CD4-positive, alpha-beta T cell (primary cell): ENCODE measurements at places on chromosomes 6 and 20.
A peak's percentile ranks its signal among the peaks of the same experiment; 100 is the strongest.

GRCh38 chr20:49916146-49917002, 1.0 kb upstream of the SPATA2 start:
- no peak for DNase-seq

DNA sequence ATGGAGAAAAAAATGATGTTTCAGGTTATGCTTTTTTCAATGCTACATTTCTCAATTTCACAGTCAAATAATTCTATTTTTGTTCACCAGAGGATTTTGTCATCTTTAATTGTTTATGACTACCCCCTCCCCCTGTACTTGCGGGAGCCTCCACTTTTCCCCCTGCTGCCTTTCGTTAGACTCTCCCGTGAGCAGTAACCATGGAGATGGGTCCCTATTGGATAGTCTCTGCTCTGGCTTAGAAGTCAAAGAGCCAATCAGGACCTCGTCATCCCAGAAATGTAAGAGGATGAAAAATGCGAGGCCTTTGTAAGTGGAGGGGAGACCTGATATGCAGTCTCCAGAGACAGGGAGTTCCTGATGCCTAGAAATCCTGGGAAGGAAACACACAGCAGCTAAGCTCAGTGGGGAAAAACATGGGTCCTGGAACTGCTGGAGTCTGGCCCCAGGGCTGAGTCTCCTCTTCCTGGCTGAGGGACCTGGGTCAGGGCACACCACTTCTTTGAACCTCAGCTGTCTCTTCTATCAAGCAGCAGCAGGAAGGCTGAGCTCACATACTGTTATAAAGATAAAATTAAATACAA, 298.7 kb downstream of the TSHZ2 start:
- no peak for DNase-seq

DNA sequence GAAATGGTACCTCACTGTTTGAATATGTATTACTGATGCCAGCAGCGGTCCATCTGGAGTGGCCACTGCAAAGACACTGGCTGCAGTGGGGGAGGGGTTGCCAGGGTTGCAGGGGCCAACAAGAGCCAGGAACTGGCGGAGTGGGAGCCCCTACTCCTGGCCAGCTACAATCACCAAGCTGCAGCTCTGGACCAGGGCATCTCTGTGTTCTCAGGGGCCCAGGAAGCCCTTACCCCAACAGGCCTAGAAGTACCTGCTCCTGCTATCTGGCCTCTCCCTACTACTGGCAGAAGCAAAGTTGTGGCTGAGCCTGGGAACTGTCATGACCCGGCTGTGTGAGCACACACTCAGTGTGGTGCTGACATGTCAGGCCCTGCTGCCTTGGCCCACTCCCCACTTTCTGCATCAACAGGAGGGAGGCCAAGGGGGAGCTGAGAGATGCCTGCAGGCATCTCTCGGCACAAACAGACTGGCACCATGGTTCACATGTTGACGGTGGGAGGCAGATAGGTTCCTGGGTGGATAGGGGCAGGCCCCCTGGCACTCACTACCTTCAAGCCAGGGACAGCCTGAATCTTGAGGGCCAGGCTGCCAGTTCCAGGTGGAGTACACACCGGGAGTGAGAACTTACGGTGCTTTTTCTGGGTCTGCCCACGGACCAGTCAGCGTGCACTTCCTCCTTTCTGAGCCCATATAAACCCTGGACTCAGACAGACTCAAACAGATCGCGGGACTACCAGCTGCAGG, 1188.0 kb downstream of the GRIK2 start:
- peak; percentile 4 for DNase-seq

DNA sequence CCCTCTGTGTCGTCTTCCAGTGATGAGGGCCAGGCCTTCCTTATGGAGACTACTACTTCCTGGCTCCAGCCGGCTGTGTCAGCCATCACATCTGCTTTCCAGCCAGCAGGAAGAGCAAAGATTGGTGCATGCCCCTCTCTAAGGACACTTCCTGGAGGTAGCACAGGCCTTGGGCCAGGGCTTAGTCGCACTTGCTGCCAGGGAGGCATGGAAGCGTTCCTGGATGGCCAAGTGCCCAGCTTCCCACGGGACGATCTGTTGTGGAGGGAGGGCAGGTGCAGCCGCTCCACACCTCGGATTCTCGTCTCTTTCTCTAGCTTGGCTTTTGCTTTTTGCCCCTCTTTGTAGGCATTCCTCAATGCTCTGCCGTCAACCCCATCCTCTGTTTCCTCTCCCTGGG, 11.9 kb downstream of the ERMARD start:
- DNase-seq = no peak

- DNase-seq = no peak
Observed at GRCh38 chr20:42938441-42939205, 251.1 kb downstream of the PTPRT start.

DNA sequence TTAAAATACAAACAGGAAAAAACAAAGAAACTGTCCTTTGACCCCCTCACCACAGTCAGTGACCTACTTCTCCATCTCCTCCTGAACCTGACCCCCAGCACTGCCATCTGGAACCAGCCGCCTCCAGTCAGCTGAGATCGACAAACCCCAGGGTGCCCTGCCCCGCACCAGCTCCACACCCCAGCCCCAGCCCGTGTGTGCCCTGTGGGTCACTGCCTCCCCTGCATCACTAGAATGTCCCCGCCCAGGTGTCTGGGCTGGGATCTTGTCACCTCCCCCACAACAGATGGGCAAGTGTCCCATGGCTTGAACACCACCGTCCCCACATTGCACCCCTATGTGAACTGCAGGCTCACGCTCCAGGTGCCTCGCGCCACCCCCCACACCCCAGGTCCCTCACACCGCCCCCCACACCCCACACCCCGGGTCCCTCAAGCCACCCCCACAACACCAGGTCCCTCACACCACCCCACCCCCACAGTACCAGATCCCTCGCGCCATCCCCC, 13.3 kb downstream of the TAF4 start:
- no peak for DNase-seq

- no peak for DNase-seq
Observed at GRCh38 chr6:135334169-135334568, 153.1 kb downstream of the MYB start.

- no peak for DNase-seq
Observed at GRCh38 chr6:99507648-99508047, 7.6 kb downstream of the USP45 start.

DNA sequence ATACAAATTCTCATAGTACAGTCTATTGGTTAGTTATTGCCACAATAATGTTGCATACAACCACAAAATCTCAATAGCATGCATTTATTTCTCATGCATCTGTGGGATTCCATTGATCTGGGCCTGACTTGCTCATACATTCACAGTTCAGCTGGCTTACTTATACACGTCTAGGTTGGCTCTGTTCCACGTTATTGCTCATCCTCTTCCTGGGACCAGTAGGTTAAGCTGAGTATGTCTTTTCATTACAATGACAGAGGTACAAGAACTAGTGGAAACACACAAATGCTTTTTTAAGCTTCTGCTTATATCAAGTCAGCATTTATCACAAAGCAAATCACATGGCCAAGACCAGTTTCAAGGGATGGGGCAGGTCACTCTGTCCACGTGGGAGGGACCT, 485.3 kb upstream of the BTBD3 start:
- DNase-seq = no peak

DNA sequence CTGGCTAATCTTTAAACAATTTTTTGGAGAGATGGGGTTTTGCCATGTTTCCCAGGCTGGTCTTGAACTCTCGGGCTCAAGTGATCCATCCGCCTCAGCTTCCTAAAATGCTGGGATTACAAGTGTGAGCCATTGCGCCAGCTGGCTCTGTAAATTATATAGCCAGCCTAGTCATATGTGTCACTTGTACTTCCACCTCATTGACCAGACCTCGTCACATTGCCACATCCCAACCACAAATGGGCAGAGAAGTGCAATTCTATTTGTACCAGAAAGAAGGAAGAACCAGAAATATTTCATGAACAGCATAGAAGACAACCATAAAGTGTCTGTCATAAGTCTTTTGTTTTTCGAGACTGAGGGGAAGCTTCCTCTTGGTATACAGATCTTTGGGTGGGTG, 304.9 kb upstream of the RNF24 start:
- DNase-seq = peak; percentile 56

DNA sequence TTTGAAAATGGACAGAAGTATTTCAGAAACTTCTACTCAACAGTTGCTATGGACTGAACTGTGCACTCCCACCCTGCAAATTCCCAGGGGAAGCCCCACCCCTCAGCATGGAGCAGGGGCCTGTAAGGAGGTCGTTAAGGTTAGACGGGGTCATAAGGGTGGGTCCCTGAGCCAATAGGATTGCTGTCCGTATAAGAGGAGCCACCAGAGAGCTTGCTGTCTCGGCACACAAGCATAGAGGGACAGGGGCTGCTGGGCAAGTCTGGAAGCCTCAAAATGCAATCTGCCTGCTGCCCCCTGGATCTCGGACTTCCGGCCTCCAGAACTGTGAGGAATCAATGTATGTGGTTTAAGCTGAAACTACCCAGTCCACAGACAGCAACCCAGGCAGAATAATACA, 37.4 kb upstream of the AFDN start:
- DNase-seq = no peak

DNA sequence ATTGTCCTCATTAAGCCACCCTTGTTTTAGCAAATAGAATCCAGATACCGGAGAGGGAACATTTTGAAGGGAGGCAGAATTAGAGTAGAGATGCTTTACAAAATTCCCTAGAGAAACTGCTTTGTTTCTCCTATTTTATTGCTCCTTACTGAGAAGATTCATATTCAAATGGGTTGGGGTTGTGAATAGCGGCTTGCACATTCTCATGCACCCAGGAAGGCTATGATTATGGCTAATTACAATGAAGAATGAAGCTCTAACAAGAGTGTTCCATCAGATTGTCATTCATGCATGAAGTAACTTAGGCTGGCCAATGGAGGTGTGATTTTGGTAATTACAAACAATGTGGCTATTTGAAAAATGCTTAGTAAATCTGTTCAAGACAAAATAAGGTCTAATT, 129.6 kb downstream of the PACRG start:
- DNase-seq = no peak

DNA sequence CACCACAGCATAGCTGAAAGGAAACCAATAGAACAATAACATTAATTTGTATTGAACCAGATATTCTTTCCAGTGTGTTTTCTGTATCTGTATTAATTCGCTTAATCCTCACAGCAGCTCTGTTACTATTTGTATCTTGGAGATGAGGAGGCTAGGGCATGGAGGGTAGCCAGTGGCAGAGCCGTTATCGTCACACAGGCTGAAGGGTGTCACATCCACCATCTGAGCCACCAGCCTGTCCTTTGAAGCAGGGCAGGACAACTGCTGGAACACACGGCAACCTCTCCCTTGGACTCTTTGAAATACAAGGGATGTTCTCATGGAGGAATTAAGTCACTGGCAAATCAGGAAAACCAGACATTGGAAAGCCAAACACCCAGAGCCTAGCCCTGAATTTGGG, 628.0 kb upstream of the CDH4 start:
- DNase-seq = no peak

DNA sequence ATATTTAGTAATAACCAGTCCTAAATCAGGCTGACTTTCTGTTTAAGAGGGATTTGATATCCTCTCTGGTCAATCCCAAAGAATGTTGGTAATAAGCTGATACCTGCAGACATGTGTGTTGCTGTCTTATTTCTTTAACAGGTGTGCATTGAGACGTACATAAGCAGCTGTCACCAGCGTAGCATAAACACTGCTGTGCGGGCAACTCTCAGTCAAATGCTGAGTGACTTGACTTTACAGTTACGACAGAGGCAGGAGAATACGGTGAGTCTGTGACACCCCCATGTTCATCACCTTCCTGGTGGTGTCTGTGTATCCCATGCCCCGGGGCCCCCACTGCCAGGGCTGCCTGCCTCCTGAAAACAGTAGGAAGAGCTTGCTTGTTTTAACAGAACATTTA, 20.1 kb upstream of the PBOV1 start:
- no peak for DNase-seq

- DNase-seq = no peak
Observed at GRCh38 chr6:17096652-17097051, 5.2 kb upstream of the STMND1 start.

DNA sequence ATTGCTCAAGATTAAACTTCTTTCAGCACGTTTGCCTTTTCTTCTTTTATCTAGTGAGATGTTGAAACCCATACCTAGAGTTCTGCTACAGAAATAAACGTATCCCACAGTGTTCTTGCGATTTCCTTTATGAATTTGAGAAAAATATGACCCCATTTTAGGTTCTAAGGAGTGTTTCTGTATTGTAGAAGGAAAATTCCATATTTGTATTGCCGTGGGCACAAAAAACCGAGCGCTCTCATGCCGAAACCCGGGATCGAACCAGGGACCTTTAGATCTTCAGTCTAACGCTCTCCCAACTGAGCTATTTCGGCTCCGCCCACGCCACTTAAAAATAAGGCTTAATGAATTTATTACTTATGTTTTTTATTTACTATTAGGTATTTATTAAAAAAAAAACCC, 23.7 kb downstream of the ZNF311 start:
- peak; percentile 69 for DNase-seq

- DNase-seq = no peak
Observed at GRCh38 chr6:167735084-167735950, 91.4 kb upstream of the AFDN start.

- DNase-seq = peak; percentile 97
Observed at GRCh38 chr6:18155150-18155863, at the start of gene KDM1B. Gene KDM1B (plus strand): TSS chr6:18155422. CDS start chr6:18159896, 4,474 bp downstream.

- no peak for DNase-seq
Observed at GRCh38 chr20:33522256-33522820, 32.4 kb downstream of the CBFA2T2 start.

- no peak for DNase-seq
Observed at GRCh38 chr20:31706607-31707257, 15.9 kb downstream of the BCL2L1 start.

GRCh38 chr20:47558295-47559066, 56.8 kb downstream of the NCOA3 start:
- DNase-seq = no peak

DNA sequence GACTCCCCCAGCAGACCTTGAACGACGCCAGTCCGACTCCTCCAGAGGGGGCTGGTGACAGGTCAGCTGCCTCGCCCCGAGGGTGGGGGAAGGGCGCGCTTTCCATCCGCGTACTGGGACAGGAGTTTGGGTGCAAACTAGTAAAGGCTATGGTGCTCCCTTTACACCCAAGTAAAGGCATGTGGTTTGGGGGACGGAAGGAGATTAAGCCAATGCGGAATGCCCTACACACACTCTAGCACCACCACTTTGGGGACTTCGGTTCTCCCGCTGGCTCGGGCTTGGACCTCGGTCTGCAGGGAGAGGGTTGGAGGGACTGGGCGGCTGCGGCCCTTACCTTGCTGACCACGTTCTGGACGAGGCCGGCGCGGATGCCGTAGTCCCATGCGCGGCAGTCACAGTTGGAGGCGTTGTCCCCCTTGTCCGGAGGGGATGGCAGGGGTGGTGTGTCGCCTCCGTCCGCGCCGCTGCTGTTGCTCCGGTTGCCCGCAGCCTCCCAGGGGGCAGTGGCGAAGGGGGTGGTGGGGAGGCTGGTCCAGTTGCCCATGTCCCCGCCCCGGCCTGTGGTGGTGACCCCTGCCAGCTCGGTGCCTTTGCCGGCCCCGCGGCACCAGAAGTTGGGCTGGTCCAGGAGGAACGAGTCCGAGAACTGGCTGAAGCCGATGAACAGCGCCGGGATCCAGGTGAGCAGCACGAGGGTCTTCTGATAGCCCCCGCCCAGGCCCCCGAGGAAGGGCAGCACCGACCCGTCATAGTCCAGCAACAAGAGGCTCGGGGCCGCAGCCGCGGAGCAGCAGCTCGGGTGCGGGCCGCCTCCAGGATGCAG, 1.1 kb downstream of the SLC22A23 start:
- peak; percentile 10 for DNase-seq

GRCh38 chr20:12207875-12208274, 290.2 kb downstream of the BTBD3 start:
- DNase-seq = no peak
